Left lung (tissue), 14 donors: ENCODE measurements at places on chromosomes 2 and 18. TPM values are rescaled to one million over a fixed set of nuclear protein-coding genes. Genes with fewer than 3 reads are reported as not detected.
A peak's percentile ranks its signal among the peaks of the same experiment; 100 is the strongest.

- no peak for DNase-seq
Observed at GRCh38 chr2:127847931-127848330, 10.0 kb downstream of the POLR2D start.

DNA sequence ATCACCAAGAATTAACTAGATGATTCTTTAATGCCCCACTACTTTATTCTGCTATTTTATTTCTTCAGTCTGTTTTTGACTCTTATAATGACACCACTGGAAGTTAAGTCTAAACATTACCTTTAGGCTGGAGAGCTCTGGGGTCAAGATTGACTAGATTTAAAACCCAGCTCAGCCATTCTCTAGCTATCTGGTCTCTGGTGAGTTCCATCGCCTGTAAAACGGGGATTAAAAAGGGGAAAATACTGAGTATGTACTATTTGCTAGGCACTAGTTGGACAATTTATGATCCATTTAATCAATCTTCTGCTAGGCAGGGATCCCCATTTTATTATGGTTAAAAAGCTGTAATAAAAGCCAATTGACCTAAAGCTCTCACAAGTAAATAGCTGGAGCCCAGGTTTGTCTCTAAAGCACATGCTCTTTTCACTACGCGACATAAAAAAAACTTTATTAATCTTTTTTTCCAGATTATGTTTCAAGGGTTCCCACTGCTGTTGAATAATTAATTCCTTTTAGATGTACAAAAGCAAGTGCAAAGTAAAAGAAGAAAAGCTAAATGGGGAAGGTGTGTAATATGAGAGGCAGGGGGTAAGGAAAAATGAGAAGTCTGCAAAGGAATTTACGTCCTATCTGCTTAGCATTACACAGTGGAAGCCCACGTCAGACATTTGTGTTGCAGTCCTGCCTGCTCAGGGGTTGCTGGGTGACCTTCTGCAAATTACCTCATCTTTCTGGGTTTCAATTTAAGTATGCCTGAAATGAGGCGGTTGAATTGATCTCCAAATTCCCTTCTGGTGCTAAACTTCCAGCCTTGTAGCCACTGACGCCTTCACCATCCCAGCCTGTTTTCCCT lies 918 bp upstream of the NABP1 start:
- no peak for DNase-seq

DNA sequence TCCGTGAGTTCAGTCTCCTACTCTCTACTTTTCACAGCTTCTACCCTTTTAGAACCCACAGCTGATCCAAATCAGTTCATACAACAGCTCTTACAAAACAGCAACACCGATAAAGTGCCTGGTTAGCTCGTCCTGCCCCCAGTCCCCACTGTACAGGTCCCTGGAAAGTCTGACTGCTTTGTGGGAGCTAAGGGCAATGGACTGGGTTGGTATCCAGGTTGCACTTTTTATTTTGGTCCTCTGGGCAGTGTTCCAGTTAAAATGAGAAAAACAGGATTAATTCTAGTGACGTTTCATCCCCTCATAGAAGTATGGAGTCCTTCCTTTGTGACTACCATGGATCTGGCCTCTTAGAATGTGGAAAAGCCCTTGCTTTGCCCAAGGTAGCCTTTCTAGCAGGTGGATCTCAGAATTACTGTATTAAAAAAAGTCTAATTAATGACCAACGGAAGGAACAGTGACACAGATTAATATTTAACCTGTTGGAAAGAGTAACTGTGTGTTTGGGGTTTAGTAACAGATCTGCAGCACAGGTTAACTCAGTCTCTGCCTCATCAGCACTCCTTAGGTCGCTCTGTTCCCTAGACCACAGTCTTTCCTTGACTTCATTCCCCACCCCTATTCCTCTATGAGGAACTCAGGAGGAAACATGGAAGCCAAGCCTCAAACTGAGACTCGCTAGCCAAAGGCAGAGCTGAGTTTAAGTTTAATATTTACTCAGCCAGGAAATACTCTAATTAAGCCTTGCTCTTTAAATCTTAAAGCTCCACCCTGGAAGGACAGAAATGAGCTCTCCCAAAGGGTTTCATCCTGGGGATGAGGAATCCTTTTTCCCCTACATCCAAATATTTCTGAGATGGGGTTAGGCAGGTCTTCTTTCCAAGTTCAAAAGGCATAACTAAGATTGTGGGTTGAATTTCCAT lies 52.8 kb upstream of the ITGA6 start:
- DNase-seq: no peak

DNA sequence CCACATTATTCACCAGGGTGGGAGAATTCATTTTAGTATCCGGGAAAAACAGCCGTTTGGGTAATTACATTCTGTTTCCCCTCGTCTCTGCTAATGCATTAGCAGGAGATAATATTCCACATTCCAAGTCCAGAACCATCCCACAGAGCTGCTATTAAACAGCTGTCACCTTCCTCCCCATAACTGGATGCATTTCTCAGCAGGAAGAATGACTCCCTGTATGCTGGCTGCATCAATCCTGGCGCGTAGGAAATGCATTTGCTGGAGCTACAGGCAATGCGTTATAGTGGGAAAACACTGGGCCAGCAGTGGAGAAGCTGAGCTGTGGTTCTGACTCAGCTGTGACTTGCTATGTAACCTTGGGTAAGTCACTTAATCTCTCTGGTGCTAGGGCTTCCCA lies 246.0 kb downstream of the CLIP4 start:
- no peak for DNase-seq

DNA sequence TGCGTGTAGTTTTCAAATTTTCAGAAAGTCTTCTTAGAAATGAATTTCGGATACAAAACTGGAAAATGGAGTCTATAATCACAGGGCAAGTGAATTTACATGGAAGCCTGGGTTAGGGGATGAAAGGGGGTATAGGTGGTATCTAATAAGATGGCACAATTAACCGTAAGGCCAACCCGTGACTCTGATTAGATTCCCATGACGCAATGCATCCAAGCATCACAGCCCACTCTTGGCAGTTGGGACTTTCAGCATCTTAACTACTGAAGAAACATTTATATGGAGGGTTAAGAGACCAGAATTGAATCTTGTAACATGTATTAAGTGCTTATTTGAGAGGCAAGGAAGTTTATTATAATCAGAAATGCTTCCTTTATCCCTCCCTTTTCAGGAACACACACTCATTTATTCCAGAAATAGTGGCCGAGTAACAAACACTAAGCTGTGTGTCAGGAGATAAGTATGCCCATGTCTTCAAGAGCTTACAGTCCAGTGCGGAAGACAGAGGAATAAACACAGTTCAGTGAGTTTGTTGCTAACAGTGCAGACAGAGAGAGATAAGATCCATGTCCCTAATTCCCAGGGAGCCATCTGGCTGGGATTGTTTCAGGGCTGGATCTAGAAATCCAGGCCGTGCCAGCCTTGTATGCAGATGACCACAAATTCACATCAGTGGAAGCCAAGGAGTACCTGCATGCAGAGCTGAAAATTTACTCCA lies 151.2 kb downstream of the ANTXR1 start:
- no peak for DNase-seq

- DNase-seq: peak; percentile 87
Observed at GRCh38 chr2:95728878-95729596, 137.2 kb downstream of the TRIM43 start.

CDK15 gene
- total RNA-seq: 0.73 TPM

AMER3 gene
- total RNA-seq: not detected

ETAA1 gene
- total RNA-seq: 11.8 TPM
